ENCODE measurements at places on chromosomes 1 and 21.

- no peak for DNase-seq
Observed at GRCh38 chr1:73366734-73367413, 831.1 kb downstream of the LRRIQ3 start.

DNA sequence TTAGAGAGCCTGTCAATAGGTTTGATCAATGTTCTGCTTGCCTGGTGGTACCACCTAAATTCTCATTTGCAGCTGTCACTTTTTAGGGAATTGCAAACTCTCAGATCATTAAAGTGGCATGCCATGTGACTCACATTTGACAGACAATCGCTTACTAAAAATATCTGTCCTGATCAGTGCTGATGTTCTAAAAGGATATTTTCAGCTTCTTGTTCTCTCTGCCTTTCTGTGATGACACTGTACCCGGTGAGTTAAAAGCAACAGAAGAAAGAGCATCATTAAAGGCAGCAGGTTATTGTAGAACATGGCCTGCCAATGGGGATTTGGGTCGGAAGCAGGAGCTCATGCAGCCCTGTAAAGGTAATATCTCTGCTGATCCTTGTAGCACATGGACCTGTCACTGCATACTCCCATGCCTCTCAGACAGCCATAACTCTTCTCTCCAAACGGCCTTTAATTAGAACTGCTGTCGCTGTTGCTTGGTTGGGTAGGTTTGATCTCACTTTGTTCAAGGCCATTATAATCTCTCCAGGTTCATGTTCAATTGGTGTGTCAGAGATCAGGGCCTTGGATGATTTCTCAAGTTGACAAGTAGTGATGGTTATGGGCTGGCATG is 441.3 kb upstream of the DEPDC1 start:
- no peak for DNase-seq

DNA sequence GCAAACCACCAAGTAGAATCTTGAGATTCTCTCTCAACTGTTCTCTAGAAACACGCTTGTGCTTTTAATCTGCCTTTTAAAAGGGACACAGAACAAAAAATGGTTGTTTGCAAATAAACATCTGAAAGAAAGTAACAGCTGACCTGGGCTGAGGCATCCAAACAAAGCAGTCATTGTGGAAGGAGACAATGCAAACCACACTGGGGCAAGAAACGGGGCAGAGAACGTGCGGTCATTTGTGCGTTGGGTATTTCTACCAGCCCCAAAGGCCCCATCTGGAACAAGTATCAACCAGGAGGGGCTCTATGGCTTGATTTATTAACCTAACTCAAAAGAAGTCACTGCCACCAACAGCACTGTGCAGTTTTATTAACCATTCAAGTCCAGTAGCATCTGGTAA is 6.0 kb downstream of the STMN1 start:
- no peak for DNase-seq

DNA sequence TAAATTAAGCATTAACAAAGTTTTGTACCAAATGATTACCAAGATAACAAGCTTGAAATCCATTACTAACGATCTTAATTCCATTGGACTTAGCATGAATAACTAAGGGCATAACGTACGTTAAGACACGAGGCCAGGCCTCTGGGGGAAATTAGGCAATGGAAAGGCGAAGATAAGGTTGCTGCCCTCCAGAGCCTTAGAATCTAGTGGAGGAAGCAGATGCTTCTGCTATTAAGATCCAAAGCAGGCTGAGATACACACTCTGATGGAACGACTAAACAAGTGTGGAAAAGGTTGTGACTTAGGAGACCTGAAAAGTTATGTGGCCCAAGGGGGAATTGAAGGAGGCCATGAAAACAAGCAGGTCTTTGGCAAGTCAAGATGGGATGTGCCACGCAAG is 6.0 kb downstream of the AKNAD1 start:
- DNase-seq = no peak

DNA sequence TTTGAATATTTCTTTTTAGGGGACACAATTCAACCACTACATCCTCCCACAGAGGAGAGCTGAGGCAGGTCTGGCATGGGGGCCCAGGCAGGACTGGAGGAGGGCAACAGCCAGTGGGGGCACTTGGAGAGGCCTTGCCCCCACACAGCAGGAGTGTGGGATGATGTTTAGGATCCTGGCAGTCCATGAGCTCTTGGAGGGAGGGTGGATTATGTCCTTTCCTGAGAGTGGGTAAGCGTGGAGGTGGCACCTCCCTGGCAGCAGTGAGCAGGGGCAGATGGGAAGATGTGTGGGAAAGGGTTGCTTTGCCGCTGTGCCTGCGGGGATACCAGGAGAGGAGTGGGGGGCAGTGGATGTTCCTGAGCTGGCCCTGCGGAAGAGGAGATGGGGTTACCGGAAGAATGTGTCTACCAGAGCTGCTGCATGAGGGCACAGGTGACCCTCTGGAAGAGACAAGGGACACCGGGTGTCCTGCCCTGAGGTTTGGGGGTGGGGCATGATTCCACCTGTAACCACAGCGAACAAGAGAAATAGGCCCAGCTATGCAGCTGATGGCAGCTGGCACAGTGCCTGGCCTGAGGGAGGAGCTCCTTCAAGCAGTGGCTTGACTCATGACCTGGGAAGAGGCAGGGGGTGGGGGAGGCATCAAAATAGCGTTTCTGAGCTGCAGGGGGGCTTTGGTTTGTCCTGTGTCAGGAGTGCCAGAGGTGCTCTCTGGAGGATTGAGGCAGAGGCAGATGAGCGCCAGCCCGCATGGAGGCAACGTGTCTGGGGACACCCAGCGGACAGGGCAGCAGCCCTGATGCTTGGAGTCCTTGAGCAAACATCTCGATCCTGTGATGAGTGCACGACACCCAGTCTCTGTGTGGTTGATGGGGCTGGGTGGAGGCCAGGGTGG is 123.9 kb upstream of the TMPRSS2 start:
- no peak for DNase-seq

- no peak for DNase-seq
Observed at GRCh38 chr21:17834639-17835354, 15.6 kb upstream of the C21orf91 start.

DNA sequence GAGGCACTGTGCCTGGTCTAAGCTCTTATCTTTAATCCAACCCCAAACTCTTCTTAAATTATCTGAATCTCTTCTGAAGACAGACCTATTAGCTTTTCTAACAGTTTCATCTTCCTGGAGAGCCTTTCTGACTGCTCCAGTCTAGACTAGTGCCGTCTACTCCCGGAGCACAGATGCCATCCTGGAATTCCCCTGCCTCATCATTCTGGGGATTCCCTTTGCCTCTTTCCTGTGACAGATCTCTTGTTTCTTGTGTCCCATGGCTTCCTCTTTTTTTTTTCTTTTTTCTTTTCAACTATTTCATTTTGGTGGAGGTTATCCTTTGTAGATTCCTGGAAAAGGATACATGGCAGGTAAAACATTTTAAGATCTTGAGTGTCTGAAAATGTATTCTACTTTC is 11.7 kb downstream of the SEMA4A start:
- no peak for DNase-seq

- DNase-seq = peak; percentile 38
Observed at GRCh38 chr1:6906783-6907182, 121.5 kb downstream of the CAMTA1 start.

DNA sequence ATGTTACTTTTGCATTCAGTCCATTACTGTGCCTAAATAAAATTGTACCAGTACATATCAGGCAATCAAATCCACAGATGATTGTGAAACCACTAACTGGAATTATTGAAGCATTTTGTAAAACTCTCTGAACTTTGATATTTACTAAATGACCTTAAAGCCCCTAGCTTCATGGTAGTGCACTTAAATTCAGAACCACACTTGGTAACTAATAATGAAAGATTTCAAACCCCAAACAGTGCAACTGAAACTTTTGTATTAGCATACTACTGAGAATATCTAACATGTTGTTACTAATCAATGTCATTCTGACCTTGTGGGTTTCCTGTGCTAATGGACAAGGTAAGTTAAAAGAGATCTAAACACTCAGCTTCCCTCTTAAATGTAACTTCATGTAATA is at the start of gene CFHR3:
Gene CFHR3, plus strand, starts transcription at position 238 of the 400 bp plus-strand sequence. Its CDS starts 47 bp downstream, at position 285.
- no peak for DNase-seq

- no peak for DNase-seq
Observed at GRCh38 chr1:235068158-235069121, 60.2 kb downstream of the TOMM20 start.

GRCh38 chr21:41048623-41049022 is 119.3 kb upstream of the BACE2 start:
- no peak for DNase-seq

DNA sequence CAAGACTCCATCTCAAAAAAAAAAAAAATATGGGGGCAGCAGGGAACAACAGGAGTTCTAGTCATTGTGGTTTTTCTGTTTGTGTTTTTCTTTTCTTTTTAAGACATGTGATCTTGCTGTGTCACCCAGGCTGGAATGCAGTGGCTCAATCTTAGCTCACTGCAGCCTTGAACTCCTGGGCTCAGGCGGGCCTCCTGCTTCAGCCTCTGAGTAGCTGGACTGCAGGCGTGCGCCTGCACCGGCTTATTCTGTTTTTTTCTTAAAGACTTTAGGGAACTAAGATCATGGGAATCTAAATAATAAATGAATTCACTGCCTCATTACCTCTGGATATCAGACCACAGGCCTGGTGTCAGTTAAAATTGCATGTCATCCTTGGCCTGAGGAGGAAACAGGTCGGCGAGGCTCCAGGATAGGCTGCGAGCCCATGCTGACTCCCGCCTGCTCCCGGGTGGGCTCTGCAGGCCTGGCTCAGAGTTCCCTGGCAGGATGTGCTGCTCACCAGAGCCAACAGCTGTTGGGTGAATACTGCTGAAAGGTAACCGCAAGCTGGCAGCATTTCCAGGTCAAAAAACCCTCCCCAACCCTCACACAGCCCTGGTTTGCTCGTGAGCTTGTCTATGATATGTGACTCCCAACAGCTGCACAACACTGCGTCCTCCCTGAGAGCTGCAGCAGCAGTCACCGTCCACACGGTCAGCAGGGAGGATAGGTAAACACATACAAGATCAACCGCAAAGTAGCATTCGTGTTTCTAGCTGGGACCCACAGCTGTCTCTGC is 58.1 kb downstream of the SCCPDH start:
- DNase-seq = no peak

- no peak for DNase-seq
Observed at GRCh38 chr1:200351826-200352549, 57.8 kb downstream of the ZNF281 start.

DNA sequence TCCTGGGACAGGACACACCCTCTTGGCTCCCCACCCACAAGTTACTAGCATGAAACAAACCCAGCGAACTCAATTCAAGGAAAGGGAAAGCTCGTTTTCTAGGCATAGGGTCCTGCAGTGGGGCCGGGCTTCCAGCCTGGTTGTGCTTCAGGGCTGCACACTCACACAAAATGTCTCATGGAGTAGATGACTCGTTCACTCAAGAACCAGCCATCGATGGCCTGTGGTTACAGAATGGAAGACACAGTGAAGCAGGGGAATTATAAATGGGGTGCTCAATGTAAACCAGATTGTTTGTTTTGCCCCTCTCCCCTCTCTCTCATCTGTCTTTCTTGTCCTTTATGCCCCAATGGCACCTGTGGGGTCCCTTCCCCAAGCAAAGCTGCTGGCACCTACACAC is 56.0 kb upstream of the COX20 start:
- DNase-seq = no peak

GRCh38 chr1:208216062-208216461 is 28.1 kb downstream of the PLXNA2 start:
- no peak for DNase-seq

DNA sequence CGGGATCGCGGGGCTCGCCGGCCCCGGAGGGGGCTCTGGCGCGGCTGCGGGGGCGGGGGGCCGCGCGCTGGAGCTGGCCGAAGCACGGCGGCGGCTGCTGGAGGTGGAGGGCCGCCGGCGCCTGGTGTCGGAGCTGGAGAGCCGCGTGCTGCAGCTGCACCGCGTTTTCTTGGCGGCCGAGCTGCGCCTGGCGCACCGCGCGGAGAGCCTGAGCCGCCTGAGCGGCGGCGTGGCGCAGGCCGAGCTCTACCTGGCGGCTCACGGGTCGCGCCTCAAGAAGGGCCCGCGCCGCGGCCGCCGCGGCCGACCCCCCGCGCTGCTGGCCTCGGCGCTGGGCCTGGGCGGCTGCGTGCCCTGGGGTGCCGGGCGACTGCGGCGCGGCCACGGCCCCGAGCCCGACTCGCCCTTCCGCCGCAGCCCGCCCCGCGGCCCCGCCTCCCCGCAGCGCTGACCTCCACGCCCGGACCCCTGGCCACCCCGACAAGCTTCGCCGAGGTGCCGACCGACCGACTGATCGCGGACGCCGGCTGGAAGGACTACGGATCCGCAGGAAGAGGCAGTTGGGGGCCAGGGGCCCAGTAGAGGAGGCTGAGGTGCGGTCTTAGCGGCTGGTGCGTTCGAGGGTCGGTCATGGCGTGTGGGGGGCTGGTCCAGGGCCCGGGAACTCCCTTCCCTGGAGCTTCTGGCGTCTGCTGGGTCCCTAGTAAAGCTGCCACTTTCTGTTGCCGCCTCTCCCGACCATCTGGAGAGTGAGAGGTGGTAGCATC is 711 bp downstream of the TRNP1 start:
- DNase-seq = no peak

- no peak for DNase-seq
Observed at GRCh38 chr1:68103884-68104554, 53.6 kb upstream of the DIRAS3 start.

GRCh38 chr1:34267326-34267725 is 90.6 kb downstream of the C1orf94 start:
- DNase-seq = no peak

- DNase-seq = no peak
Observed at GRCh38 chr1:94863297-94863911, 43.2 kb downstream of the SLC44A3 start.

GRCh38 chr1:180886338-180886737 is 26.4 kb upstream of the KIAA1614 start:
- DNase-seq = no peak

DNA sequence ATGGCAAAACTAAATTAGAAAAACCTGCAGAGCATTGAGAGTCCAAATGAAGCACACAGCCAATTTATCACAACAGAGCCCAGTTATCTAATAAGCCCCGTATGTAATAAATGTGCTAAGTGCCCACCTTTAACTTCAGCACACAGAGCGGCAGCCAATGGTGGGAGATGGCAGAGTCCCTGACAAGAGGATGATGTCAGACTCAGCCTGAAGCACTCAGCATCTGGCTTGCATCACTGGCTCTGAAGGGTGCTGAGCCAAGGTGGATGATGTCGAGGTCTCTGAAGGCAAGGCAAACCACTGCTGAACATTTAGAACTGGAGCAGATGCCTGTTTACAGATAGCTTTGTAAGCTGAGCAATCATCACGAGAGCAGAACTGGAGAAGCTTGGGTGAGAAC is 118.3 kb downstream of the NUF2 start:
- DNase-seq = no peak

GRCh38 chr1:154361357-154361756 is 36.0 kb downstream of the ATP8B2 start:
- no peak for DNase-seq

DNA sequence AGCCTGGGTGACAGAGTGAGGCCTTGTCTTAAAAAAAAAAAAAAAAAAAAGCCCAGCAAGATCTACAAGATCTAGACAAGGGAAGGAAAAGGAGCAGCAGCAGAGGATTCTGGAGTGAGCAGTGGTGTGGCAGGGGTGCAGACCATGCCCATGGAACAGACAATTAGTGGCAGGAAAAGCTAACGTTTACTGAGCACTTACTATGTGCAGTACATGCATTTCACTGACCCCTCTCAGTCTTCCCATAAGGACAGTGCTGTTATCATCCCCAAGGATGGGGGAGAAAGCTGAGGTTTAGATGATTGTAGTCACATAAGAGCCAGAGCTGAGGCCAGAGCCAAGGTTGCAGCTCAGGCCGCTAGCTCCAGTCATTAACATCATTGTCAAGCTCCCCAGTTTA is 5.9 kb downstream of the PODN start:
- no peak for DNase-seq
